ENCODE measurements at places on chromosomes 6 and 20. TPM values are rescaled to one million over a fixed set of nuclear protein-coding genes. Genes with fewer than 3 reads are reported as not detected.

PRR18 gene
- not detected for total RNA-seq

CRISP2 gene
- not detected for total RNA-seq

SLC26A8 gene
- not detected for total RNA-seq

FRK gene
- 5.8 TPM for total RNA-seq

Data from right cardiac atrium (tissue), 5 donors.